Right renal pelvis (tissue), 4 donors: ENCODE measurements at places on chromosomes 6 and 20. TPM values are rescaled to one million over a fixed set of nuclear protein-coding genes. Genes with fewer than 3 reads are reported as not detected.

The ZBTB46 gene
- polyA plus RNA-seq: 16.7 TPM

The RPS6KA2 gene
- polyA plus RNA-seq: 35.7 TPM

The SLC35B3 gene
- 43.3 TPM for polyA plus RNA-seq

The PDYN gene
- 0.66 TPM for polyA plus RNA-seq

The CDKN1A gene
- polyA plus RNA-seq: 17.5 TPM

The NRM gene
- polyA plus RNA-seq: 37.6 TPM

The ELOVL4 gene
- polyA plus RNA-seq: 3.8 TPM

The TTK gene
- 20.2 TPM for polyA plus RNA-seq
